ENCODE measurements at places on chromosomes 7 and 10.

- no peak for DNase-seq
Observed at GRCh38 chr7:37028909-37029440, 304.7 kb upstream of the AOAH start.

DNA sequence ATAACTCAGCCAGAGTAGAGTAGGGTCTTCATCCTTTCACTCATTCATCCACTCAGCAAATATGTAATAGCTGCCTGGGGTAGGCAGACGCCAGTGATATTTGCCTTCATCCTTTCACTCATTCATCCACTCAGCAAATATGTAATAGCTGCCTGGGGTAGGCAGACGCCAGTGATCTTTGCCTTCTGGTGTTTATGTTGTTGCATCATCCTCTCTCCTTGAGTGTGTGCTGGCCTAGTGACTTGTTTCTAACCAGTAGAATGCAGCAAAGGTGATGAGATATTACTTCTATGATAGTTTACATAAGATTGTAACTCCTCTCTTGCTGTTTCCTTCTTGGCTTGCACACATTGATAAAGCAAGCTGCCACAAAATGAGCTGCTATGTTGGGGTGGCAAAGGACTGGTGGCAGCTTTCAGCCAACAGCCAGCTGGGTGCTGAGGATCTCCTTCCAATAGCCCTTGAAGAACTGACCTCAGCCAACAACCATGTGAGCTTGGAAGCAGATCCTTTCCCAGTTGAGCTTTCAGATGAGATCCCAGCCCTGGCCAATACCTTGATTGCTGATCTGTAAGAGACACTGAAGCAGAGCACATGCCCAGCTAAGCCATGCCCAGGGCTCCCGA is 23.2 kb upstream of the MTPN start:
- no peak for DNase-seq

DNA sequence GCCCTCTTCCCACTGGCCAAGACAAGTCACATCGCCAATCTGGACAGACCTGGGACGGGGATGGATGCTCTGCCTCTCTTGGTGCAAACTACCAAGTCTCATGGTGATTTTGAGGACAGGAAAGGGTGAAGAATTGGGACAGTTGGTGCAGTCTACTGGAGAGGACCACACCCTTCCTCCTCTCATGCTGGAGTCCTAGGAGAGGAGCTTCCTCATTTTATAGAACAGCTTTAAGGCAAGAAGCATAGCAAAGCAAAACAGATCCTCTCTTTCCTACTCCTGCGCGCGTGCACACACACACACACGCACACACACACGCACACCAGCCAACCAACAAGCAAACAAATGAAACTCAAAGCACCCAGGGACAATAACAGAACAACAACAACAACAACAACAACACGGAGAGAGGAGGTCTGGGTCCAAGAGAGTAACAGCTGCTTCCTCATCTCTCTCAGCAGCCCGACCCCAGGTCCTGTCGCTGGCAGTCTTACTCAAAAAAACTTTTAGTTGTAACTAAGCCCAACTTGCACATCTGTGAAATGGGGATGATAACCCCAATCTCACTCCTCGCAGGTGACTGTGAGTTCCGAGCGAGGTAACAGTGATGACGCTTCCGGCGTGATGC is 83.4 kb downstream of the TMEM178B start:
- no peak for DNase-seq

- DNase-seq: no peak
Observed at GRCh38 chr10:43115881-43116595, 22.2 kb upstream of the CSGALNACT2 start.

- no peak for DNase-seq
Observed at GRCh38 chr7:153475239-153475638, 577.0 kb upstream of the DPP6 start.

DNA sequence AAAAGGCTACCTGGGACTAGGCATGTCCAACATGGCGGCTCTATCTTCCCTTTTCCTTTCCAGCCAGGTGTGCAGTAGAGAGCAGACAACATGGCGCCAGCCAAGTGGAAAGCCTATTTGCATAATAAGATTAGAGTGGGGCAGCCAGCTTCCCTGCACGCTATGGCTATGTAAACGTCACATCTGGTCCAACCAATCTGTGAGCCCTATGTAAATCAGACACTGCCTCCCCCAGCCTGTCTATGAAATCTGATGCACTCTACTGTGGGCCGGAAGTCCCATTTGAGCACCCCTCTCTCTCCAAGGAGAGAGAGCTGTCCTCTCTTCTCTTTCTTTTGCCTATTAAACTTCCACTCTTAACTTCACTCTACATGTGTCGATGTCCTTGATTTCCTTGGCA is 984.9 kb upstream of the AUTS2 start:
- no peak for DNase-seq

DNA sequence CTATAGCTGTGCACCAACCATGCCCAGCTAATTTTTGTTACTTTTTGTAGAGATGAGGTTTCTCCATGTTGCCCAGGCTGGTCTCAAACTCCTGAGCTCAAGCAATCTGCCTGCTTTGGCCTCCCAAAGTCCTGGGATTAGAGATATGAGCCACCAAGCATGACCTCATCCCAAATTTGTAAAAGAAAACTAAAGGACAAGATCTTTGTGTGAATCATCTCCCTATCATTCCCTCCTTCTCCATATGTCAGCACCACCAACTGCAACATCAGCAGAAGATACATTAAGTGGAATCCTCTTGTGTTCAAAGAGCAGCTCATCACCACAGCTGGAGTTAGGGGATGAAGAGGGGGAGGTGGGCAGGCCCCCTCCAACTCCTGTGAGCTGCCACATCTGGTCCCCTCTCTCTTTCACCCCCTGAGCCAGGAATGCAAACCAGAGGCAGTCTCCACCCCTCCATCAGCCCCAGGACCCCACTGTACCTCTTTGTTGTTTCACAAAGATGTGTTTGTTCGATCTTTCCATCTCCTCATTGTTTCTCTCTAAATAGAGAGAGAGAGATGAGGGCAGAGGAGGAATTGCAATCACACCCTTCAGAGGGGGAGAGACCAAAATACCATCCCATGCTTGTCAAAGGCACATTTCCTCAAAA is 47.3 kb upstream of the PIP4K2A start:
- no peak for DNase-seq

DNA sequence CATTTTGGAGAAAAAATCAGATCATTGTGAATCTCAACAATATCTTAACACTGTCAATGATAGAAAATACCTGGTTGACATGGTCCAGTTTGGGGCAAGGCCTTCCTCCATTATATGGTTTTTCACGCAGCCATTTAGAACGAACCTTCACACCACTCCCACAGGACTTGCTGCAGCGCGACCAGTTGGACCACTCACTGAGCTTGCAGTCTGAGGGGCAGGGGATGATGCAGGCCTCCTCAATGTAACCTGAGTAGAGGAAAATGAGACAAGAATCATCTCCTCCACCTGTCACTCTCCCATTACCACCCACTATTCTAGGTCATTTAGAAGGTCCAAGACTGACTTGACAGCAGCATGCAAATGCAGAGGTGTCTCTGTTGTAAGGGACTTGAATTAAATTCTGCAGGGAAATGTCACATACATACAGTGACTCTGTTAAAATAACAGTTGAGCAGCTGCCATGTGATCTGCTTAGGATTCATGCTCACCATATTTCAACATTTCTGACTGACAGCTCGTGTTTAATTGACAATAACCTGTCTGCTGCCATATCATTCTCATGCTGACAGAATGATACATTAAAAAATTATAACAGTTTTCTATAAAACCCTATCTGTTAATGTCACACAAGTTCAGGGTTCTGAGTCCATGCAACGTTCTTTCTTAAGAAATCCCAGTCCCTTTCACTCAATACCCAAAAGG is 403.0 kb downstream of the THSD7A start:
- no peak for DNase-seq

- no peak for DNase-seq
Observed at GRCh38 chr7:155299535-155300202, 2.0 kb downstream of the INSIG1 start.

DNA sequence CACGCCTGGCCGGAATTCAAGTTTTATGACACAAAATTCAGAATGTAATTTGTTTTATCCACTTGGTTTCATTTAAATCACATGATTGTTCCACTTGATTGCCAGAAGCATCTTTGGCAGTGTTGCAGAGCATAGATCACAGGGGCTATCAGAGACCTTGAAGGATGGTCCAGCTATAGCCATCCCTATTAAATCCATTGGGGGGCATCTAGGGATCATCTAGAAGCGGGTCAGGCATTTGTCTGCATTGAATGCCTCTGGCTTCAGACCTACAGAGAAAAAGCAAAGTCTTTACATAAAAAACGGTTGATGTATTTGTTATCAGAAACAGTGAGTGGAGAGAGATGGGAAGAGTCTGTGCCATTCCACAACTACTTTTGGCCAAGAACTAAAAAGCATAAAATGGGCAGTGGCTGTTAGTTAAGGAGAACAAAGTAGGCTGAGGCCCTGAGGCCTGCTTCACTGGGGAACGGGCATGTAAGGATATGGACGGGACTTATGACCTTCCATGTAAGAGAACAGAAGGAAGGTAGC is 146.3 kb downstream of the NXPH1 start:
- DNase-seq: no peak

- DNase-seq: no peak
Observed at GRCh38 chr7:10266976-10267375, 706.7 kb upstream of the PHF14 start.

DNA sequence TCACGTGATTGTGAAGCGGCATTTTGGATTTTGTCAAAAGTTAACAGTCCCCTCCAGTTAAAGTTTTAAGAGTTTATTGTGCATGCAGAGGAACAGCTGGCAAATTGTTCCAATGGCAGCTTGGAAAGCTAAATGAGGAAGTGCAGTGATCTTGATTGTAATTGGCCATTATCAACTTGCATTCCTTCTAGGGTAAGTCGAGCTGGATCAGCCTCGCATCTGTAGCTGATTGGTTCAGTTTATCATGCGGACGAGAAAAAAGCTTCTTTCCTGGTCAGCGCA is 566 bp downstream of the ZNF789 start:
- DNase-seq: no peak

- DNase-seq: no peak
Observed at GRCh38 chr7:109735881-109736280, 1166.2 kb downstream of the DNAJB9 start.

DNA sequence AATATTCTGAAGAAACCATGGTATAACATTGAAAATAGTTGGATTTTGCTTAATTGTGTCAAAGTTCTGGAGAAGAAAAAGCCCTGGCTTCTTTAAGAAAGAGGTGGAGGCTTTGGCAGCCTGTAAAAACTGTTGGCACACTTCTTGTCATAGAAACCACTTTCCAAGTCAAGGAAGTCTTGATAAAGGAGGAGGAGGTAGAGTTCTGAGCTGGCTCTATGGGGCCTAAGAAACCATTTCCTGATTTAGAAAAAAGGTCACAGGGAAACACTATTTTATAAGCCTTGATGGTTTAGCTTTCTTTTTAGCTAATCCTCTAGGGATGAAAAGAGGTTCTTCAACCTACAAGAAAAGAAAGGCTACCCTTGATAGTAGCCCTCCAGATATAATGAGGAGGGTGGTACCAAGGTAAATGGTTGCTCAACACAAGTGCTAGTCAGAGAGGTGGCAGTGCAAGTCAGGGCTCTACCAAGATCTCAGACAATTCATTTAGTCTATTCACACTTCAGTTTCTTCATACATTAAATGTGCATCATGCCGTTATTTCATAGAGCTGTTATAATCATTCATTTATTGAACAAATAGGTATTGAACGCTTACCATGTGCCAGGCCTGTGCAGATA is 346.9 kb downstream of the RNLS start:
- no peak for DNase-seq

DNA sequence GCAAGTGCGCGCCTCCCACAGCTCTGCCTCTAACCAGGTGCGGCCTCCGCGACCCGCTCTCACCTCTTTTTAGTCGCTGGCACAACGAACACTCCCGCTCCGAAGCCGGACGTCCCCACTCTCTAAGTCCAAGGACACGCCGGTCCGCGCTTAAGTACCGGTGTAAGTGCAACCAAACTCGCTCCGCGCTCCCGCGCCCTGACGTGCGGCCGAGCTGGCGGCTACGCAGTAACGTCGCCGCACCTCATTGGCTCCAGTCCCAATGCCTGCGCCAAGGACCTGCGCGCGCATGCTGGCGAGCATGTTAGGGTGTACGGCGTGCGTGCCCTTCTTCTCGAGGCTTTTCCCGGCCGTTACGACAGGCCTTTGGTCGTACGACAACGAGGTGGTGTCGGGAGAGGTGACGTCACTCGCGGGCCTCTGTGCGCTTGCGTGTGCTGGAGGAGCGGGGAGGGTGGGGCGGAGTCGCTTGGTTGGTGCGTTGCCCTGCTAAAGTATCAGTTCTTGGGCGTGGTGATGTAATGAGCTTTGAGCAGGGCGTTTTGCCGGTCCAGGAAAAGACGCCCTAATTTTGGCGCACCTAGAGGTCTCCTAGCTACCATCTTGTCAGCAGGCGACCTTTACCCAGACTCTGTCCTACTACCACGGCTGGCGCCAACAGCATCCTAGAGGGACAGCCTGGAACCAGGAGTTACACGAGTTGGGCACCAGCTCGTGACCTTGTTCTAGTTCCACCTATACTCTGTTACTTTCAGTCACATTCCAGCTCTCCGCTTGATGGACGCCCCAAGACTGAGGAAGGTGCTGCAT is at the start of gene CYCS:
CYCS (minus strand) TSS at position 124 of the 810 bp plus-strand sequence. CDS start 1,141 bp downstream, outside the sequence.
- DNase-seq: peak; percentile 99

GRCh38 chr10:97349752-97350513 is 15.4 kb upstream of the FRAT2 start:
- no peak for DNase-seq

DNA sequence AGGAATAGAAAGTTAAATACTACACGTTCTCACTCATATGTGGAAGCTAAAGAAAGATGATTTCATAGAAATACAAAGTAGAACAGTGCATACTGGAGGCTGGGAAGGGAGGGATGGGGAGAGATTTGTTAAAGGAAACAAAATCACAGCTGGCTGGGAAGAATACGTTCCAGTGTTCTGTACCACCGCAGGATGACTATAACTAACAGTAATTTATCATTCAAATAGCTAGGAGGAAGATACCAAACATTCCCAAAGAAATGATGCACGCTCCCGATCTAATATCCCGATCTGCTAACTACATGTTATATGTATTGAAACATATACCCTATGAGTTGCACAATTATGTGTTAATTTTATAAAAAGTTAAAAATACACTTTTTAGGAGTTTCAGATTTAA is 162.3 kb downstream of the ZMYND11 start:
- no peak for DNase-seq

DNA sequence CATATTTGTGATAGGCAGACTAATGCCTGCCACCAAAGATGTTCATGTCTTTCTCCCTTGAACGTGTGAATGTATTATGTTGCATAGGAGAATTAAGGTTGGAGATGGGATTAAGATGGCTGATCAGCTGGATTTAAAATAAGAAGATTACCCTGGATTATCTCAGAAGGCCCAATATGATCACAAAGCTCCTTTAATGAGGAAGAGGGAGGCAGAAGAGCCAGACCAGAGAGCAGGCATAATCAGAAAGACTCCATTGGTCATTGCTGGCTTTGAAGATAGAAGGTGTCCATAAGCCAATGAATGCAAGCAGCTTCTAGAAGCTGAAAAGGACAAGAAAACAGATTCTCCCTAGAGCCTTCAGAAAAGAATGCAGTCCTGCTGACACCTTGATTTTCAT is 410.3 kb downstream of the GRM8 start:
- no peak for DNase-seq

- no peak for DNase-seq
Observed at GRCh38 chr10:11275651-11276050, 258.0 kb downstream of the CELF2 start.
